ENCODE measurements at places on chromosomes 12 and 14.

- no peak for DNase-seq
These were observed 22.8 kb downstream of the ABCC9 start for GRCh38 chr12:21918456-21918855.

- DNase-seq, result no peak
These were observed 15.5 kb upstream of the GARIN2 start for GRCh38 chr14:67173719-67174118.

DNA sequence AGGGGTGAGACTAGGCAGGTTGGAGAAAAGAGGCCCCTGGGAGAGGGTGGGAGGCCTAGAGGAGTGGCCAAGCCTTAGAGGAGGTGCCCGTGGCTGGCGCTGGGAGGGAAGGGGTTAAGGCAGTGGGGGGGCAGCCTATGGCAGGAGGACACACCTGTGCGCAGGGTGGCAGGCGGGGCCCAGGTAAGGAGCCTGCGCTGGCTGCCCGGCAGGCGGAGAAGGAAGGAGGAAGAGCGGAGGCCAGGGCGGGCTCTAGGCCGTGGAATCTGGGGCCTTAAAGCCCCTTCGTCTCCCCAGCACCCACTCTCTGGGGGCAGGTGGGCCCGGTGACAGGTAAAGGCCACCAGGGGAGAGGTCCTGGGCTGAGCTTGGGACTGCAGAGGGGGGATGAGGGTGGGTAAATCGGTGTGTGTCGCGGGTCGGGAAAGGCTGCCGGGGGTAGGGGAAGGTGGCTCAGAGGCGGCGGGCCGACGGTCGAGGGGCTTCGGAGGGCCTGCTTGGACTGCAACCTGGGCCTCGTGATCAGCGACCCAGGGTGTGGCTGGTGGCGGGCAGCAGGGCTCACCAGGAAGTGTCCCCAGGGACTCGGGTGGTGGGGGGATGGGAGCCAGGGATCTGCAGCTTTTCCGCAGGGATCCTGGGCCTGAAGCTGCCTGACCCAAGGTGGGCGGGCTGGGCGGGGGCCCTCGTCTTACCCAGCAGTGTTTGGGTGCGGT, 7.3 kb downstream of the PHB2 start:
- DNase-seq, result no peak

DNA sequence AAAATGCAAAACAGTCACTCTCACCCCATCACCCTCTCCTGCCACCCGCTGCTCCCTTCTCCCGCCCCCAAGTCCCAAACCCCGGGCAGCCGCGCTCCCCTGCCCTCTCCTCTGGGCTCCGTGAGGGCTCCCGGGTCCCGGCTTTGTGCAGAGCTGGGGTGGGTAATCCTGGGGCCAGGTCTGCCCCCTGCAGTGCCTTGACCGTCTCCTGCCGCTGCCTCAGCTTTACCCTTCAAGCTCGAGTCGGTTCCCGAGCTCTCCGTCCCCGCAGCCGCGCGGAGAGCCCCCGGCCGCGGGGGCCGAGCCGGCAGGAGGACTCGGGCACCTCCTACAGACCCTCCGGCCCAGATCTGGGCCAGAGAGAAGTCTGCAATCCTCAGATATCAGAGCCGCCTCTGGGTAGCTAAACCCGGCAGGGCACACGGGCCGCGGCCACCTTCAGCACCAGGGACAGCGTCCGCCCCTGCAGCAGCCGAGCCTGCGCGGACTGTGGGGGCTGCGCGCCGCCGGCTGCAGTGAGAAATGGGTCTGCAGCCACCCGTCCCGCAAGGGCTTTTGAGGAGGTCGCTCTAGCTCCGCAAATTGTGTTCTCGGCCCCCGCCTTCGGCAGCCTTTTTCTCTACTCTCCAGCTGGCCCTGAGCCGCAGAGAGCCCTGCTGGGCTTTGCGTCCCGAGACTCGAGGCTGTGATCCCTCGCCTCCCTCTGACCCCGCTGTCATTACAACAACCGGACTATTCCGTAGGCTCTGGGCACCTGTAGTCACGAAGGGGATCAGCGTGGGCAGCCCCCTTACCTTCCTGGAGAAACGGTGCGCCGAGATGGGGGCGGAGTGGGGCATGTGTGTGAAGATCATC, 1.2 kb downstream of the PRMT8 start:
- peak; percentile 35 for DNase-seq

GRCh38 chr12:30753751-30754382, 884 bp downstream of the CAPRIN2 start:
- DNase-seq, result no peak

DNA sequence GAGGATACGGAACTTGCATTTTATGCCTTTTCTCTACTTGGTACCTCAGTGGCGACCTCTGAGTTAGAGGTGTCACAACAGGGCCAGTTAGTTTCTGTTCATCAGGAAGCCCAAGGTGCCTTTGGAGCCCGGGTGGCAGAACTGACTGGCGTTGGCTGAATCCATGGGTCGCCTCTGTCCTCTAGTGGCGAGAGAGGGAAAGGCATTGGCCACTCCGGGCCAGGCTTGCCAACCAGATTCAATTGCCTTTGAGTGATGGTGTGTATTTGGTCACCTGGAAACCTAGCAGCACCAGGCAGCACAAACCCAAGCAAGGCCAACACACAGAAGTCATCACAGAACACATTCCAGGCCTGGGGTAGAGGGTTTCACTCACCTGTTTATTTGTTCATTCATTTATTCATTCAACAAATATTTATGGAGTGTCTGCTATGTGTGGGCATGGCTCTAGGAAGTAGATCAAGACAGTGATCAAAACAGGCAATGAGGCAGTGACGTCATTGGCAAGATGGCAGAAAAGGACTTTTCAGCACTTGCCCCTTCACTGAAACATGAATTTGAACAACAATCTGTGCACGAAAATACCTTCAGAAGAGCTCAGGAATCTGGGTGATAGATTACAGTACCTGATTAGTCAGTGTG, 40.5 kb upstream of the KCNA5 start:
- peak; percentile 47 for DNase-seq

- DNase-seq, result no peak
These were observed 172.3 kb upstream of the NOS1 start for GRCh38 chr12:117533687-117534086.

GRCh38 chr12:26711569-26711968, 121.4 kb downstream of the ITPR2 start:
- DNase-seq, result no peak

GRCh38 chr14:23033801-23034497, 751 bp downstream of the PSMB5 start:
- no peak for DNase-seq

DNA sequence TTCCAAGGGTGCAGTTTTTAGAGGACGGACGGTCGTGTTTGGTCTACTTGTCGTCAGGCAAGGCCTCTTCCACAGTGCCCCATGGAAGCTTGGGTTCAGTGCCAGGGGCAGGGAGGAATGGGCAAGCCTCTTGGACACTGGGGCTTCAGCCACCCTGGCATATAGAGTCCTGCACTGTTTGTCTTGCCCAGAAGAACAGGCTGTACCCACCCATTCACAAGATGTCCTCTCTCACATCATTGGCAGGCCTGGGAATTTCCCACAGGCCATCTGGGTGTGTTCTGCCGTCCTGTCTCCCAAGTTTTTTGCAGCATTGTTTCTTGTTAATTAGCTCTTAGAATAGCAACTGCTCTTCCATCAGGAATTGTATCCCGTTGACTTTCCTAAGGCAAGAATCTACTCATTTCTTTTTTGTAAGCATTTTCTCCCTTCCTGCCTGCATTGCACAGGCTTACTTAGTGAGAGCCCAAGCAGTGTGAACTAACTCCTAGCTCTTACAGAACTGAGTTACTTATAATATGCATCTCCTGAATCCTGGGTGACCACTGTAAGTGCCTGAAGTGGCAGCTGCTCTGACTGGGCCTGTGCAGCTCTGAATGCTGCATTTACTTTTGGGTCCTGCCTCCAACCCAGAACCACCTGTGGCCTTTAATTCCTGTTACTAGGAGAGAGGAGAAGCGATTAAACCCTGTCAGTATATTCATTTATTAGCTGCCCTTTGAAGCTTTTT, 149.4 kb upstream of the HIF1A start:
- no peak for DNase-seq

GRCh38 chr12:43786899-43787693, 19.0 kb downstream of the TWF1 start:
- DNase-seq, result no peak

- DNase-seq, result no peak
These were observed 114.4 kb downstream of the ZNF664 start for GRCh38 chr12:124087266-124088051.

DNA sequence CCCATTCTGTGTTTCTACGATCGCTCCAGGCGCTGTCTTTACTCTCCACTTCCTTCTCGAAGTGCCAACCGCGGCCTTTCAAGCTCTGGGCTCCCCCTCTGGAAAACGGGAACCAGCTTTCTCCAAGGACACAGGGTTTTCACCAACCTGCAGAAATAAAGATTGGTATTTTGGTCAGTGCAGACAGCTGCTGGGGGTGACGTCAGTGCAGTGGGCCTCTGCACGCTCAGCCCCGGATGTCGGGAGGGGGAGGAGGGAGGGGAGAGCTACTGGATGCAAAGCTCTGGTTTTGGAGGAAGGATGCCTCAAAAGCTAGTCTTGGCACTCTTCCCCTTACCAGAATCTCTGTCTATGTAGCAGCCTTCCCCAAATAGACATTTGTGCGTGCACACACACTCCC, 19.9 kb downstream of the HRK start:
- no peak for DNase-seq

DNA sequence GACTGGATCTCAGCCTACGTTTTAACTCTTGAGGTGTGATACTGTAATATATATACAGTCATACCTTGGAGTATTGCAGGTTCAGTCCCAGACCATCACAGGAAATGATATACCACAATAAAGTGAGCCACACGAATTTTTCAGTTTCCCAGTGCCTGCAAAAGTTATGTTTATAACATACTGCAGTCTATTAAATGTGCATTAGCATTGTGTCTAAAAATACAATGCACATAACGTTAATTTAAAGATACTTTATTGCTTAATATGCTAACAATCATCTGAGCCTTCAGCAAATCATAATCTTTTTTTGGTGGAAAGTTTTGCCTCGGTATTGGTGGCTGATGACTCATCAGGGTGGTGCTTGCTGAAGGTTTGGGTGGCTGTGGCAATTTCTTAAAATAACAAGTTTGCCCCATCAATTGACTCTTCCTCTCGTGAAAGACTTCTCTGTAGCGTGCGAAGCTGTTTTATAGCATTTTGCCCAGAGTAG, 18.9 kb downstream of the PYROXD1 start:
- no peak for DNase-seq

GRCh38 chr14:100298551-100299237, 7.5 kb downstream of the SLC25A29 start:
- DNase-seq, result no peak

- no peak for DNase-seq
These were observed 520.8 kb downstream of the FLRT2 start for GRCh38 chr14:86050757-86051156.

- no peak for DNase-seq
These were observed 5.0 kb upstream of the OR10P1 start for GRCh38 chr12:55631733-55632132.

DNA sequence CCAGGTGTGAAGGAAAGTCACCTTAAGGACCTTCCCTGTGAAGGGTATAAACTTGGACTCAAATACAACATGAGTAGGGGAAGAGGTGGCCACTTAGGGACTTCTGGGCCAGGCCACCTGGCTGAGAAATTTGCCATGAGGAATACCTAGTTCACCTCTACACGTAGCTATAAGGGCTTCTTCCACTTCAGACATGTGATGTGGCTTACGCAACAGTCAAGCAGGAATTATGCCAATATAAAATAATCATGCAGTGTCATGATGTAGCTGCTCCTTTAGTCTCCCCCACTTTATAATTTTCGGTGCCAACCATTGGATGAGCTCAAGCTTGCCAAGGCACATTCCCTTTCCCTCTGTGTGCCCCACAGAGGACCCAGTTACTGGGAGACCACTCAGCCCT, 166.6 kb upstream of the BCL2L14 start:
- no peak for DNase-seq

GRCh38 chr12:33052141-33053051, 155.8 kb upstream of the PKP2 start:
- DNase-seq, result no peak

DNA sequence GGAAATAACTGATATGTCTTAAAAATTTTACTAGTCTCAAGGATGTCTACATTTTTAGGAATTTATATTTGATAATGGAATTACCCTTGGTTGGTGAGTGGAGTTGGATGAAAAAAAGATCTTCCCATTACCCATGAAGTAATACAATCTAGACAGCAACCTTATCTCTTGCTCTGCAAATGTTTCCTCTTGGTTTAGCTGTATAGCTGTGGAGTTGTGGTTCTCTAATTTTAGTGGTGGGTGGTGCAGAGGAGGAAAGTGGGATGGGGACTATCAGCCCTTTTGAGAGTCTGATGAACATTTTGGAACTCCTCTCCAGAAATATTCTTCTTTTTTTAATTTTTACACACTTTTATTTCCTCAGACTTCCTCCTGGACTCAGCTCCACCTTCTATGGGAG, 17.1 kb downstream of the SPX start:
- no peak for DNase-seq

- DNase-seq, result no peak
These were observed 124.3 kb downstream of the PPHLN1 start for GRCh38 chr12:42450248-42450647.

GRCh38 chr12:57813971-57814772, 4.4 kb downstream of the AVIL start:
- no peak for DNase-seq

- peak; percentile 79 for DNase-seq
These were observed 2.9 kb upstream of the SETD1B start for GRCh38 chr12:121800694-121801594.

DNA sequence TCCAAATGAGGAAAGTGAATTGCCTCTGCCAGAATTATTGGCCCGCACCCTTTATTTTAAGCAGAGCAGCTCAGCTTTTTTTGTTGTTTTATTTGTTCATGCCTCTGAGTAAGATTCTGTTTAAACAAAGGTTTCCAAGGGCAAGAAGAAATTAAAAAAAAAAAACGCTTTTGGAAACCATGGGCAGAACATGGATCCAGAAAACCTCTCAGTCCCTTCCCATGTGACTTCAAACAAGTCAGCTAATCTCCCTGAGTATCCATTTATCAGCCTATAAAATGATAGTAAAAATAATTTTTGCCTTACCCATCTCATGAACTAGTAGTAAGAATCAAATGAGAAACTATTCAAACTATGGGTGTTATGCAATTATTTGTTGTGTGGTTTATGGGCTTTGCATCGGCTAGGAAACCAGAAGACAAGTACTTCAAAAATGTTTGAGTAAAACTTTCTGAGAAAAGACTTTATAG, 27.6 kb downstream of the KITLG start:
- no peak for DNase-seq

DNA sequence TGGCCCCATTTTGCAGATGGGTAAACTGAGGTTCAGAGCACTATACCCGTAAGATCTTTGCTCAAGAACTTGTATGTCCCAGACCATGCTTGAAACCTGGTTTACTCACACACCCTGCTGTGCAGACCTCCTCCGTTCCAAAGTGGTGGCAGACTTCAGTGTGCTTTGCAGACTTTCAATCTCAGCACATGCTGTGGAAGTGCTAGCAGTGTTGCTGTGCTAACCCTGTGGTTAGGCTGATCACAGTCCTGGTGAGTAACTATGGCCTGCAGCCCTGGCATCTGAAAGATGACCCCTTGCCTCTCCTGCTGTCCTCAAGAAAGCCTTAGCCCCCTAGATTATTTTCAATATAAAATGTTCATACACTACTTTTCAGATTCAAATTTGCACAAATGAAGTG, 450.6 kb downstream of the DPF3 start:
- no peak for DNase-seq

GRCh38 chr14:34496007-34496678, 34.1 kb upstream of the SPTSSA start:
- DNase-seq, result no peak

GRCh38 chr14:77752266-77752665, 8.7 kb downstream of the SNW1 start:
- DNase-seq, result no peak
